ENCODE measurements at places on chromosomes 12 and 14.

GRCh38 chr14:31232081-31232480 lies 24.5 kb upstream of the HECTD1 start:
- no peak for DNase-seq

GRCh38 chr12:26058308-26058707 lies 66.5 kb downstream of the BHLHE41 start:
- DNase-seq, result no peak

DNA sequence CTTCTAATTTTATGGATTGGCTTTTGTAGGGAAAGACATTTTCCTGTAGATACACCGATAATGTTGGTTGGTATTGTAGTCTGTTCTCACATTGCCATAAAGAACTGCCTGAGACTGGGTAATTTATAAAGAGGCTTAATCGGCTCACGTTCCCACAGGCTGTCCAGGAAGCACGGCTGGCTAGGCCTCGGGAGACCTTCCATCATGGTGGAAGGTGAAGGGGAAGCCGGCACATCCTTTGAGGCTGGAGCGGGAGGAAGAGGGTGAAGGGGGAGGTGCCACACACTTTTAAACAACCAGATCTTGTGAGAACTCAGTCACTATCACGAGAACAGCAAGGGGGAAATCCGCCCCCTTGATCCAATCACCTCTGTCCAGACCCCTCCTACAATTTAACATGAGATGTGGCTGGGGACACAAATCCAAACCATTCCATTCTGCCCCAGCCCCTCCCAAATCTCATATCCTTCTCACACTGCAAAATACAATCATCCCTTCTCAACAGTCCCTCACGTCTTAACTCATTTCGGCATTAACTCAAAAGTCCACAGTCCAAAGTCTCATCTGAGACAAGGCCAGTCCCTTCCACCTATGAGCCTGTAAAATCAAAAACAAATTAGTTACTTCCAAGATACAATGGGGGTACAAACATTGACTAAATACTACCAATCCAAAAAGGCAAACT lies 66.7 kb upstream of the EIF5 start:
- no peak for DNase-seq

DNA sequence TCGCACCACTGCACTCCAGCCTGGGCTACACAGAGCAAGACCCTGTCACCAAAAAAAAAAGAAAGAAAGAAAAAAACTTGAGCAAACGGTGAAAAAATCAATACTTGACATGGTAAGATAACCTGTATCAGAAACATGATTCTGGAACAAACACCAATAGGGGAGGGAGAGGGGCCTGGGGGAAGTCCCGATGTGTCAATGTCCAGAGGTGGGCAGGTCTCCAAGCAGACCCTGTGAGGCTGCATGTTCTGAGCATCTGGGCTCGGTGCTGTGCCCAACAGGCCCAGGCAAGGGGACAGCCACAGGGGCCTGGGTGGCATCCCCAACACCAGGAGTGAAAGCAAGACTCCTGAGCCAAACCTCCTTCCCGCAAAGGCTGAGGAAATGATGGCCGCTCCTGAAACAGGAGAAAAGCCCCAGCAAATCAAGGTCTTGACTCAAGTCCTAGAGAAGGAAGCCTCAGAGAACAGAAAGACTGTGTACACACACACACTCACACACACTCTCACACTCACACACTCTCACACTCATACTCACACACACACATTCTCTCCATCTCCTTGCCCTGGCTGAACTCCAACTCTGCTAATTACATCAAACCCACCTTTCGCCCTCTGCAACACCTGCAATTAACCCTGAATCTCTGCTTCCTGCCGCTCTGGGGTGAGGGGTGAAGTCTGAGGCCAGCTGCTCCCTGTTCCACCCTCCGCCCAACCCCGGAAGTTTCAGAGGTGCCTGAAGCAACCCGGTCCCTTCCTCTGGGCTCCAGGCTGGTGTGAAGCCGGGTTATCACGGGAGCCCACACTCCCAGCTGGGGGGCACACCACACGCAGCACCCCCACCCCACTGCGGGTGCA lies 20.4 kb downstream of the CCDC88C start:
- no peak for DNase-seq

DNA sequence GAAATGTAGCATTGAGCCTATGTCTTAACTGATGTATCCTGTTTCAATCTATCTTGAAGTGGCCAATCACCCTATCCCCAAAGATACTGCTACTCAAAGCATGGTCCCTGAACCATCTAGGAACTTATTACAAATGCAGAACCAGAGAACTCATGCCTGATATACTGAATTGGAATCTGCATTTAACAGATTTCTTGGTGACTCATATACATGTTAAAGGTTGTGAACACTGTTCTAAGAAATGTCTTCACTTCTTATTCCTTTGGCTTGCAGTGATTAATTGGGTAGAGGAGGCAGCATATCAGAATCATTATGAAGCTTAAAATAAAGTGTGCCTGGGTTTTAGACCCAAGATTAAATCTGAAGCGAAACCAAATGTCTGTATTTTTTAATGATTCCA lies 795.6 kb downstream of the DIO2 start:
- DNase-seq, result peak; percentile 46

- no peak for DNase-seq
Observed at GRCh38 chr12:109815225-109815624, 18.0 kb downstream of the TRPV4 start.

DNA sequence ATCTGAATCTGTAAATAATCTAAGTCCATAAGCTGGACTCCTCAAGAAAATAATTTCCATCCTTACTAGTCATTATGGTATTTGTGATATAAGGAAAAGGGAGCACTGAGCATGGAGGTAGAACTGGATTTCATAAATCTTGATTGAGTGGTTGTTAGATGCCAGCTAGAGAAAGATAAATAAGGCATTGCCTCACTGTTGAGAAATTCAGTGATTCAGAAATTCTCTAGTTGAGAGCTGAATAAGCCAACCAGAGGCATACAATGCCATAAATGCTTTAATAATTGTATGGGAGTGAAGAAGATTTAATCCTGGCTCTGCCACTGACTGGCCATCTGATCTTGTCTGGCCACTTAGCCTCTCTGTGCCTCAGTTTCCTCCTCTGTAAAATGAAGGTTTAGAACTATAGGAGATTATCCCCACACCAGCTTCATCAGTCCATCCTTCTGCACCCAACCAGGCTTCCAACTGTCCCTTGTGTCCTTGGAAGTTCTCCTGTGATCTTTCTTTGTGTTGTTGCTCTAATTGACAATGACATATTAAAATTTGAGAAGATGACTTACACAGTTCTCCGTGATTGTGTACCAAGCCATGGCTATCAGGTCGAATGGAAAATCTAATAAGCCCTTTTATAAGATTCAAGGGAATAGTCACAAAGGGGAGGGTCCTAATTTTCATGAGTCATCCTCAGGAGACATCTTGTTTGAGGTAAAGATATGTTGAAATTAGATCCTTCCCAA lies 394.3 kb downstream of the EGLN3 start:
- DNase-seq, result peak; percentile 67
